Temporal lobe (tissue), 4 donors: ENCODE measurements at places on chromosomes 6 and 20. TPM values are rescaled to one million over a fixed set of nuclear protein-coding genes. Genes with fewer than 3 reads are reported as not detected.

Gene PI3
- total RNA-seq, result not detected

Gene GLP1R
- total RNA-seq, result under 0.01 TPM

Gene TDRD6
- total RNA-seq, result 0.74 TPM

Gene PCK1
- total RNA-seq, result under 0.01 TPM

Gene GSTA2
- not detected for total RNA-seq

Gene FRK
- 0.49 TPM for total RNA-seq

Gene APCDD1L
- total RNA-seq, result not detected

Gene NXT1
- 10.1 TPM for total RNA-seq

Gene SIRPB2
- total RNA-seq, result 0.49 TPM

Gene BMP2
- total RNA-seq, result 6.1 TPM

Gene PAK1IP1
- 17.0 TPM for total RNA-seq

Gene TRIM31
- total RNA-seq, result not detected

Gene RTN4IP1
- total RNA-seq, result 6.9 TPM

Gene EPB41L1
- 94.7 TPM for total RNA-seq

Gene B3GAT2
- total RNA-seq, result 23.4 TPM

Gene LGSN
- total RNA-seq, result 0.25 TPM

Gene ADGRG6
- 19.4 TPM for total RNA-seq

Gene BEND6
- 14.5 TPM for total RNA-seq

Gene DEF6
- total RNA-seq, result 0.49 TPM

Gene PSORS1C2
- not detected for total RNA-seq

Gene PAK5
- 36.1 TPM for total RNA-seq

Gene RAD21L1
- under 0.01 TPM for total RNA-seq

Gene SLC22A3
- 3.0 TPM for total RNA-seq

Gene TRDN
- total RNA-seq, result 0.25 TPM

Gene CFAP206
- 1.2 TPM for total RNA-seq

Gene MCHR2
- 7.9 TPM for total RNA-seq

Gene MDFI
- total RNA-seq, result 8.4 TPM

Gene EPPIN
- not detected for total RNA-seq

Gene ZNF165
- total RNA-seq, result 0.49 TPM

Gene ELOVL2
- 41.3 TPM for total RNA-seq

Gene COL12A1
- total RNA-seq, result 28.3 TPM

Gene FAM209B
- total RNA-seq, result not detected

Gene VARS2
- total RNA-seq, result 23.4 TPM

Gene SNAI1
- total RNA-seq, result not detected

Gene SLC17A2
- total RNA-seq, result not detected

Gene CD24
- 964 TPM for total RNA-seq

Gene LPIN3
- total RNA-seq, result 0.49 TPM

Gene HDGFL1
- under 0.01 TPM for total RNA-seq

Gene GABRR1
- not detected for total RNA-seq

Gene DHX35
- 13.0 TPM for total RNA-seq

Gene C20orf204
- total RNA-seq, result 1.2 TPM

Gene TRAPPC3L
- under 0.01 TPM for total RNA-seq

Gene SPATA25
- 0.25 TPM for total RNA-seq

Gene JPH2
- under 0.01 TPM for total RNA-seq

Gene DDX43
- total RNA-seq, result 0.25 TPM

Gene MARCKS
- 269 TPM for total RNA-seq

Gene TJAP1
- 4.4 TPM for total RNA-seq

Gene TBX18
- total RNA-seq, result 5.4 TPM
